ENCODE measurements at places on chromosomes 2 and 18.

DNA sequence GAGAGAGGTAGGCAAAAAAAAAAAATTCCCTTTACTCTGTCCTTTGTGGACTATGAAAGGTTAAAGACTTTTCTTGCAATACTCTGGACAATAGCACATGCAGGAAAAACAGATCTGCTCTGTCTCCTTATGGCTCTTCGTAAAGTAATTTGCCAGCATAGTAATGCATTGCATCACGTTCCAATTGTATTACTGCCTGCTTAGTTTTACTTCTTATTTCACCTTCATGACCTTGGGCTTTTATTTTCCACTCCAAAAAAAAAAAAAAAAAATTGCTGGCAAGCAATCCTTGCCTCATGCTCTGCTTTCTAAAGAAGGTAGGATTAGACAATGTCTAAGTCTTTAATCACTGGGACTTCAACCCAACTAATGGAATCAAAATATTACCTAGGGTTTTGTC is 1802.7 kb downstream of the SUCLG1 start:
- DNase-seq = no peak

DNA sequence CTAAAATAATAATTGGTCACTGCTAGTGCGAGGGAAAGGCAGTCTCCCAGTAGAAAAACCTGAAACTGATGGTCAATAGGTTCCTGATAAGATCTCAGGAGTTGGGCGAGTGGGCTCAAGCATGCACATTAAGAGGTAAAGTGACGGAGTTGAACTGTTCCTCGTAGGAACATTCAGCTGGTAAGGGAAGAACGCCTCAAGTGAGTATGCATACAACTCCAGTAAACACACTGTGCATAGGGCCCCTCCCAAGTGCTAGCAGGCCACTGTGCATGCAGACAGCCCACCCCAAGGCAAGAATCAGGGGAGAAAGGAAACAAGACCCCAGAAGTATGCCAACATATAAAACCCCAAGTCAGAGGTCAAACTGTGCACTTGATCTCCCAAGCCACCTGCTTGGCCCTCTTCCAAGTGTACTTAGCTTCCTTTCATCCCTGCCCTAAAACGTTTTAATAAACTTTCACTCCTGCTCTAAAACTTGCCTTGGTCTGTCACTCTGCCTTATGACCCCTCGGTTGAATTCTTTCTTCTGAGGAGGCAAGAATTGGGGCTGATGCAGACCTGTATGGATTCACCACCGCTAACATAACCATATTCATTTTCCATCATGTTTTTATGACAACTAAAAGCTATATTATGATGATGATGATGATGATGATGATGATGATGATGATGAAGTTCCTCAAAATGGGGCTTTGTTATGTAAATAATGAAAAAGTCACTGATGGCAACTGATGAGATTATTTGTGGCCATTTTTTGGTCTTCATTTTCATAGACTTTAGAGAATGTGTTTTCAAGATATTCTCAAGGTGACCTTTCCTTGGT is 118.0 kb upstream of the RAB27B start:
- no peak for DNase-seq

GRCh38 chr2:207692206-207693065 is 19.0 kb upstream of the CCNYL1 start:
- DNase-seq = peak; percentile 58

DNA sequence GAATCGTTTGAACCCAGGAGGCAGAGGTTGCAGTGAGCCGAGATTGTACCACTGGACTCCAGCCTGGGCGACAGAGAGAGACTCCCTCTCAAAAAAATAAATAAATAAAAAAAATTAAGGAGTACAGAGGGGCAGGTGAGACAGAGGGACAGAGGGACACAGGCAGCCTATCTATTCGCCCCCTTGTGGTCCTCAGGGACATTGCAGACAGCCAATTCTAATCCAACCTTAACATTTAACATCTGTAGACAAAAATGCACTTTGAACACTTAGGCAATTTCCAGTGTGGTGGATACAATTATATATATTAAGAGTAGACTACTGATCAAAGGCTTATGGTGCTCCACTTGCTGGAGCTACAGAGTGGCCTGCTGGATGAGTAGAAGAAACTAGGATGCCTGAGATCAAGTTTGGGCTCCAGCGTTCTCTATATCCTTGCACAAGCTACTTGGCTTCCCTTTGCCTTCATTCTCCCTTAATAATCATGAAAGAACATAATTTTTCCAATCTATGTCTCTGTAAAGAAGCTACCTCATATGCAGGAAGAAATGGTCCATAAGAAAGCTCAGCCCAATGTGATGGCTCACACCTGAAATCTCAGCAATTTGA is 8.2 kb upstream of the SMARCAL1 start:
- DNase-seq = peak; percentile 14

DNA sequence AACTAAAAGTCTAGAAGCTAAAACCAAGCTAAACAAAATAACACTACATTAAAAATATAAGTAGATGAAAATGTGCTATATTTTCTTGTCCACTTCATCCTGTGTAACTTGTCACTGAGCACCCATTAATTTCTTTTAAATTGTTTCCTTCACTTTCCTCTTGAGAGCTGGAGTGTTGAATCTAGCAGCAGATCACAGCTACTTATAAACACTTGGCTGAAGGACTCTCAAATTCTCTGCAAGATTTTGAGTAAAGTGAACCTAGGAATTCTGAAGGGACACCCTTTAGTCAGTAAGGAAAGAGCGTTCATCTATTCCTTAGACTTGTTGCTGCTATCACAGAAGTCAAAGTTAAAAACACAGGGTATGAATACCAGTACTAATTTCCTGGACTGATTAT is 1163.9 kb downstream of the DPP10 start:
- no peak for DNase-seq

DNA sequence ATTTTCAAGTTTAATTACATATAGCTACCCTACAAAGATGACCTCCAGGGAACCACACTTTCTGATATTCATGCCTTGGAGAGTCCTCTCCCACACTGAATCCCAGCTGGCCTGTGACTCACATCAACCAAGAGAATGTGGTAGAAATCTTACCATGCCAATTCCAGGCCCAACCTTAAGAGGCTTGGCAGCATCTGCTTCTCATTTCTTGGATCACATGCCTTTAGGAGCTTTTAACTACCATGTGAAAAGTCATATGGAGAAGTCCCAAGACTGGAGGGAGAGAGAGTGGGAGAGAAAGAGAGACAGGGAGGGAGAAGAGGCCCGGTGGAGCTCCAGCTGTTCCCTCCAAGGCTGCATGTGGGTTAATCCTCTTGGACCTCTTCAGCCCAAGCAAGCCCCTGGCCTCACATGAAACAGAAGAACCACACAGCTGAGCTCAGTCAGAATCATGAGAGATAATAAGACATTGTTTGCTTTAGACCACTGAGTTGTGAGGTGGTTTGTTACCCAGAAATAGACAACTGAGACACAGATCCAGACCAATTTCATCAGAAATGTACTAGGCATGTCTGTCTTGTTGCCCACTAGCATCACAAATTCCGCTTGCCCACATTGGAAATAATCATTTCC is 190.7 kb downstream of the MTCL1 start:
- no peak for DNase-seq

- no peak for DNase-seq
Measured at GRCh38 chr2:20313659-20314058, 37.0 kb downstream of the PUM2 start.

DNA sequence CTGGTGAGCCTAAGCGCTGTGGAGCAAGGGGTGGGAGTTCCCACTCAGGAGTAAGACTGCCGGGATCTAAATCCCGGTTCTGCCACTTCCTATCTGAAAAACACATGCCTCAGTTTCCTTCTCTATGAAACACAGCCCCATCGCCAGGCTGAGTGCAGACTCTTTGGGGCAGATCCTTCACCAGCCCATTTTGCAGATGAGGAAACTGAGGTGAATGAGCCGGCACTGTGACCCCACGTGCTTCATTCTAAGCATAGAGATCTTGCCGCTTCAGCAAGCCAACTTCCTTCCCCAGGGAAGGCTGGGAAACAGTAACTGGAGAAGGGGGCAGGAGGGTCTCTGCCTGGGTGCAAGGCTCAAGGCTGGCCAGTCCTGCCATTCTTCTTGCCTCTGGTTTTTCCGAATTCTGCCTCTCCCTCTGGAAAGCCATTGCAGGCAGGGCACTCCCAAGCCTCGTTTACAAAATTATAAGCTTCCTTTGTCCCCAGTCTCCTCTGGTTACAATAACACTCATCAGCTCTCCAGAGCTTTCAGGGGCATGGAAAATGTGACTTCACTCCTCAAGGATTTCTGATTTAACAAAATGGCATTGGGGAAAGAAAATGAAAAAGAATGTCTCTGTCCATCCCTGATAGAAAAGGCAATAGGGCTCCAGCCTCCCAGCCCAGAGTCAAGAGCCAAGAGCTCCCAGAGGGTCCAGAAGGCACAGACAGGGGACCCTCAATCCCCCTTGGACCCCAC is 249.2 kb downstream of the TNS1 start:
- DNase-seq = no peak

- no peak for DNase-seq
Measured at GRCh38 chr2:70523996-70524965, 29.3 kb downstream of the TGFA start.

GRCh38 chr2:214138779-214139178 is 272.1 kb upstream of the VWC2L start:
- no peak for DNase-seq

DNA sequence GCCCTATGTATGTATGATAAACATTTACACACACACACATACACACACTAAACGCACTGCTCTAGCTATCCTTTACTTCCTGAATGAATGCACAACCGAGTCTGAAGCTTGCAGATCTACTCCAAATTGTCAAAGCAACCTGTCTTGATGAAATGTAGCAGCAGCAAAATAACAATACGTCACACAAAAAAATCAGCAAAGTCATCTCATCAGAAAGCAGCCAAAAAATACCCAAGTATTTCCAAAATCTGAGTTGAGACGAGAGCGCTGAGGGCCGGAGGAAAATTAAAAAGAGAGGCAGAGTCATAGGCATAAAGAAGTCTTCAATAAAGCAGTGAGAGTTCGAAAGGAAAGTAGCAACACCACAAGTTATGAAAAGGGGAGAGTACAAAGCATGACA is 67.7 kb downstream of the ZNF521 start:
- no peak for DNase-seq

DNA sequence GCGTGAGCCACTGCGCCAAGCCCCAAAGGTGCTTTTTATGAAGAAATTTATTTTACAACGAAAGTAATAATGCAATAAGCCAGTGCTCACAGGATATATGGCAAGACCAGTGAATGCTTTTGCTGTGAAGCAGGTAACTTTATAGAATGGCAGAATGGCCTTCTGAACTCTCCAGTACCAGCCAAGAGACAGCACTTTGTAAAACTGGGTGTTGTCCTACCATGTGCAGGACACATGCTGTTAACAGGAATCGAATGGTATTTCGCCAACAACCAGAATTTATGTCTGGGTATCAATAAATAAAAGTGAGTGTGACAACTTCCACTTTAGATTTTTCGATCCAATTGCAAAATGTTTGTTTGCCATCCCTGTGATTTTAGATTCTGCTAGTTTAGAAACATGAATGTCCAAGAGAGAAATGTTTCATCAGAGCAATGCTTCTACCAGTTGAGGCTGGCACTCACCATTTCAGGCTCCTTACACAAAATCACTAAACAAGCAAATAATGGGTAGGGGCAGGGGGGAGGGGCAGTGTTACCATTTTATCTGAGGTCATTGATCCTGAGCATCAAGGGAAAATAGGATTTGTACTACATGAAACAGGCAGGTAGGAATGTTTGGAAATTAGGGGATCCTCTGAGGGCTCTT is 95.9 kb downstream of the ATL2 start:
- no peak for DNase-seq

GRCh38 chr2:166984797-166985196 is 96.5 kb downstream of the XIRP2 start:
- no peak for DNase-seq

GRCh38 chr2:240162531-240162930 is 22.1 kb upstream of the OTOS start:
- no peak for DNase-seq

DNA sequence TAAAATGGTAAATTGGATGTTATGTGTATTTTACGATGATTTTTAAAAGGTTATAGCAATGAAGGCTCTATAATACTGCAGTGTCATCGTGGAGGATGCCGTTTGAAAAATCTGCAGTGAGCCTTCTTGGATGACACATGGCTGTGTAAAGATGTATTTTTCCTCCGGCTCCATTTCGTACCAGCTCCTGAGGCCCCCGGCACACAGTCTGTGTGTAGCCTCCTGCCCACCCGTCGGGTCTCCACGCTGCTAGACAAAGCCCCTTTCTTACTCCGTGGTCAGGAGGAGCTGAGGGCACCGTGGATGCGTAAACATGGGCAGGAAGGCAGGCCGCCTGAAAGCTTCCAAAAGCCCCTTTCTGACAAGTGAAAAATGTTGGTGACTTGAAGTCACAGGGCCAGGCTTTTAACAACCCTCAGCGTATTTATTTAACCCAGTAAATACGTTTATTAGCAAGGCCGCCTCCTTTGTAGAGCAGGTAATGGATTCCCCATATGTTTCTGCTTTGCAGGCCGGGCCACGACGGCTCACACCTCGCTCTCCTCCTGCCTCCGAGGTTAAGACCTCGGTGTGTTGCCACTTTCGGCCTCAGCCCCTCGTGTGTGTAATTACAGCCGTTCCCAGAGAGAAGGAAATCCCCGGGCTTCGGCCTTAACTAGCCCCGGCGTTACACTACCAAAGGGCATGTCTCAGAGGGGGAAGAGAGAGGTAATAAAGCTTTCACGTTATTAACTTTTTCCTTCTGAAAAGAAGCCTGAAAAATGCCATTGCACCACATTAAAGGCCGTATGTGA is 72.8 kb downstream of the DDX1 start:
- DNase-seq = no peak

DNA sequence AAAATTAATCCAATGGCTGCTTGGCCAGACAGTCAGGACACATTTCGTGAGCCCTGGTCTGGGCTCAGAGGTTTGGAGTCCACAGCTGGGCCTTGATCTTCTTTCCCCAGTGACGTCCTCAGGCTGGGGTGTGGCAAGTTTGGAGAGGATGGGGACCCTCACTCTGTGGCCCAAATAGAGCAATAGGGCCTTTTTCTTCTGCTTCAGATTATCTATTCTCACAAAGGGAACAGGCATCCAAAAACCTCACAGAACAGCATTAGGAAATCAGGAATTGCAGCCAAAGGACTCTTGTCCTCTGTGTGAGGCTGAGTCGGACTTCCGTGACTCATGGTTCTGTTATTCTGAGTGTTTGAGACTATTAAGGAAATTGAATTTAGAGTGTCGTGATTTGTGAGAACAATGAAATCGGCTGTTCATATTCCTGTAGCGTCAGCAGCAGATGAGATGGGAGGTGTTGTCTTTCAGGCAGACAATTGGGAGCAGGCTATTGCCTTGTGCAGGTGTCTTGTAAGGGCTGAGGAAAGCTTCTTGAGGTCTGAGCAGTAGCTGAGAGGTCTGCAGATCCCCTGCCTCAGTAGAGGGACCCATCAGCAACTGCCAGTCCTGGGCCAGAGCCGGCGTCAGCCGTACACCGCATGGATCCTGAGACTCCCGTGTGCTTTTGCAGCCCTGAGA is 113.8 kb downstream of the SH3RF3 start:
- no peak for DNase-seq

GRCh38 chr2:211086049-211086448 is 529.6 kb downstream of the CPS1 start:
- DNase-seq = no peak
